ENCODE measurements at places on chromosomes 12 and 14. TPM values are rescaled to one million over a fixed set of nuclear protein-coding genes. Genes with fewer than 3 reads are reported as not detected.

- no peak for DNase-seq
Measured at GRCh38 chr14:89855961-89856656, 98.4 kb downstream of the EFCAB11 start.

DNA sequence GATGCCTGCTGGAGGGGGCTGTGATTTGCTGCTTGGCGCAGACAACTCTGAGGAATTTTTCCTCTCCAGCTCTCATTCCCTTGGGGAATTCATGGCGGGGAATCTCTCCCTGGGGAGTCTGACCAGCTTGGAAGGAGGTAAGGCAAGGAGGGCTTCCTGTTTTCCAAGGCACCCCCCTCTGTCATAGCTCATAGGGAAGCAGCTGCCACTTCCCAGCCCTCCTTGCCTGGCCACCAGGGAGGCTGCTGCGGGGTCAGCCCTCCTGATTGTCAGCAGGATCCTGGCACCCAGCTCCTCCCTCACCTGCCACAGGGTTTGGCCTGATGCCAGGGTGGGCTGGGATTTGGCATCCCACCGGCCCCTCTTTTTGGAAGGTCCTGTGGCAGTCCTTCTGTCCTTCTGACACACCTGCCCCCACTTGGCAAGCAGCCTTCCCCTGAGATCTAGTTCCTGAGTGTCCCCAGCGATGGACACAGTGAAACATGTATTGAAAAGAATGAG, 74.9 kb downstream of the TSPAN9 start:
- peak; percentile 64 for DNase-seq

DNA sequence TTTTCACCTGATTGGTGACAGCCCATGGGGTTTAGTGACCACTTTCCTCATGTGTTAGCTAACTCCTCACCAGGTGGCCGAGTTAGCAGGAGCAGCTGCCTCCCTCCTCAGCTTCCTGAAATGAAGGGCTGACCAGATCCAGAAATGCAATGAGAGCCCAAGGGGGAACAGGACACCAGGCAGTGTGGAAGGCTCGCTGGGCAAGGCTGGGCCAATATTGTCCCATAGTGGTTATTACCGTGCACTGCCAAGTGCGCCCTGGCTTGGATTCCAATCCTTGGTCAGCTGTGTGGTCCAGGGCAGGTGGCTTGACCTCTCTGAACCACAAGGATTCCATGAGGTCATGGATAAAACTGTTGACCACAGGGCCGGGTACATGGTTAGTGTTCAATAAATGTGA, 3.6 kb upstream of the HSPB8 start:
- no peak for DNase-seq

DNA sequence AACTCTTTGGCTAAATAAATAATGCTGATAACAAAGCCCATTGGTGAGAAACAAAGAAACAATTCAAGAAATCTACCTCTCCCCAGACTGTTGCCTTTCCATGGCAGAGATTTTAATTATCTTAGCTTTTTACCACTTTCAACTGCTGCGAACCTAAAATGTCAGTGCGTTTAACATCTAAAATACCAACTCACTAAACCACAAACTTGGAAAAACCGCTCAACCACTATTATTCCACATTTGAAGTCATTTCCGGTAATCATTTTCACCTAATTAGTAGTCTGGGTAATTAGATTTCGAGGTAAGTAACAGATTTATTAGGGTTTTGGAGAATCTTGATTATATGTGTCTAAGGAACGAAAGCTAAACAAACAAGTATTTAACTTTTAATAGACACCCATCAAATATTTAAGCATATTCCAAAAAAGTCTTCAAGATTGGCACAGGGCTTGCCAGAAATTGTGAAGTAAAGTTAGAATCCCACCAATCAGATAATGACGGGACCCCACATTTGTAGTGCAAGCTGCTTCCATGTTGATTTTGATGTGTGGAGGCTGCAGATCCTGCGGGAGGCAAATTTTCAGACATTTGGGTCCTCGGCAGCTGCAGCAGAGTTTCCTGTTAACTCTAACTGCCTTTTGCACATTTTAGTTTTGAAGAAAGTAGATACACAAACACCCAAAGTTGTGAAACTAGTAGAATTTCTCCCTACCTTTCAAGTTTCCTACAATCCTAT, 4.1 kb downstream of the OTX2 start:
- DNase-seq: no peak

DNA sequence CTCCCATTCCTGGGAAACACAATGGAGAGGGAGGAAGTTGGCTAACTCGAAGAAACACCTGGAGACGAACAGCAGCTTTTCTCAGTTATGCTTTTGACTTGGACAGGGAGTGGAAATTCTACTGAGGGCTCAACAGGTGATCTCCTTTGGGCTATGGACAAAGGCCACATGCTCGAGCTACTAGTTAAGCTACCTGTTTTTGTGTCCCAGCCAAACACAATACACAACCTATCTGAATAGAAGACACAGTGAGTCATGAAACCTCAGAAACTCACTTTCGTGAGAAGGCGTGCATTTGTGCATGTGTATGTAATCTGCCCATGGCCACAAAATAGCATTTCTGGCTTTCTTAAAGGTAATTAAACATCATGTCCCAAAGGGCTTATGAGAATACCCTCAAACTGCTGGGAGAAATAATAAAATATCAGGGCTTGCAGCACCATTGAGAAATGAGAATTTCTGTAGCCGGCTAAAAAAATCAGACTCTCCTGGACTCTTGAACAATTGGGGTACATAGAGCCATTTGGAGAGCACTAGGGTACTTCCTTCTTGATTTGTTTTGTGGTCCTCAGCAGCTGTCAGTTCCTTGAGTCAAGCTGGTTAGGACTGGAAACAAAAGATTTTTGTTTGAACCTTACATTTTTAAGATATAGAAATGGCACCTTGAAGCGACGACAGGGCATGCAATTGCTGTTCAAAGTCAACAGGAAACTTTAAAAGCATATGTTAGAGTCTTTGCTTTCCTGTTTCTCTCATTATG, 85.5 kb upstream of the PTHLH start:
- DNase-seq: no peak

DNA sequence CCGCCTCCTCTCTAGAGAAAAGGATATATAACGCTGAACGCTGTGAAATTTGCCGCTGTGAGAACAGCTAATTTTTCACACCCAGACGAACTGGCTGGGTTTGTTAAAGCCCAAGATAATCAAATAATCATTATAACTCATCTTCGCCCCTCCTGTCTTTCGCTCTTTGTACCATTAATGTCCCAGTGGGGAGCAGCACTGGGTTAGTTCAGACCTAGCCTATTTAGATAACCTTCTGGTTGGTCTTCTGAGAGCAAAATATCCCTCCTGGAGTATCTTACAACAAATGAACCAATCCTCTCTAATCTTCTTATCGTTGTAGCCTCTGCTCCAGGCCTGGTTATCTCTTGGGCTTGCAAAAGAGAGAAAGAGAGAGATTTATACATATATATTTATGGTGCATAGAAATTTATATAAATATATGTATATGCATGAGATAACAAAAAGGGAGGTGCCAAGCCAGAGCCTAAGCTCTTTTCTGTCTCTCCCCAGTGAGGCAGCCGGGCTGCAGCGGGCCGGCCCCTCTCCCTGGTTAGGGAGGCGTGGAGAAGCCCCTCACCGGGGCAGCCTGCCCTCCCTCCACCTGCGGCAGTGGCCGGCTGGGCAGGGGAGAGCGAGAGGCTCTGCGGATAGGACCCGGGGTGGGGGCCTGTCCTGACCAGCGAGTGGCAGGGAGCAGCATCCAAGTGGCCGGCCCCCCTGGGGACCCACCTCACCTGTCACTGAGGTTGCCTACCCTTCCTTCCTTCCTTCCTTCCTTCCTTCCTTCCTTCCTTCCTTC, 202.0 kb upstream of the LHX5 start:
- DNase-seq: no peak

- DNase-seq: no peak
Measured at GRCh38 chr12:132798836-132799235, 29.8 kb downstream of the GOLGA3 start.

DNA sequence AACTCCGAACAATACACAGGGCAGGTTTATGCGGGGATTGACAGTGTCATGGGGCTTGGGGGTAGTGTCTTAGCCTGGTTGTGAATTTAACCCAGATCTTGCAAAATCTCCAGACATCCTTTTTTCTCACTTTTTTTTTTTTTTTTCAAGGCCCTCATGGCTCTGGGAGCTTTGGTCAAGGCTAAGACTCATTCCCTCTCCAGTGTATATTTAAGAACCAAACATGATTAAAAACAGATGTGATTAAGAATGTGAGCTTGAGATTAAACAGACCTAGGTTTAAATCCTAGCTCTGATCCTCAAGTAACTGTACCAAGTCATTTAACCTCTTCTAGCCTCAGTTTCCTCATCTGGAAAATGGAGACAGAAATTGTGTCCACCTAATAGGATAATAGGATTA, 151.7 kb upstream of the FUT8 start:
- DNase-seq: no peak

DNA sequence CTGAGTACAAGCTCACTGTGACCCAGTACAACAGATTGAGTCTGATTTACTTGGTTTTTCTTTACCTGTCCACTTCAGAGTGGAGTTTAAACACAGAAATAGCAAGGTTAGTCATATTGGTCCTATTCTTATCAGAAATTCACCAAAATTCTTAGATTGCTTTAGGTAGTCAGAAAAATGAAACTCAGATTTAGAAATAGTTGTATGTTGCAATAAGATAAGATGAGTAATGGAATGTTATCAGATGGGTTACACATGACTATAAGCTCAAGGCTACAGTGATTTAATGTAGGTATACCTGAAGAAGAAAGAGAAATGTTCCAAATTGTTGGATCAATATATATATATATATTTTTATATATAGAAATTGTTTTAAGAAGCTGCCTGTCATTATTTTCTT, 524.1 kb downstream of the LRFN5 start:
- no peak for DNase-seq

- DNase-seq: no peak
Measured at GRCh38 chr14:71244341-71244740, 337.1 kb downstream of the PCNX1 start.

DNA sequence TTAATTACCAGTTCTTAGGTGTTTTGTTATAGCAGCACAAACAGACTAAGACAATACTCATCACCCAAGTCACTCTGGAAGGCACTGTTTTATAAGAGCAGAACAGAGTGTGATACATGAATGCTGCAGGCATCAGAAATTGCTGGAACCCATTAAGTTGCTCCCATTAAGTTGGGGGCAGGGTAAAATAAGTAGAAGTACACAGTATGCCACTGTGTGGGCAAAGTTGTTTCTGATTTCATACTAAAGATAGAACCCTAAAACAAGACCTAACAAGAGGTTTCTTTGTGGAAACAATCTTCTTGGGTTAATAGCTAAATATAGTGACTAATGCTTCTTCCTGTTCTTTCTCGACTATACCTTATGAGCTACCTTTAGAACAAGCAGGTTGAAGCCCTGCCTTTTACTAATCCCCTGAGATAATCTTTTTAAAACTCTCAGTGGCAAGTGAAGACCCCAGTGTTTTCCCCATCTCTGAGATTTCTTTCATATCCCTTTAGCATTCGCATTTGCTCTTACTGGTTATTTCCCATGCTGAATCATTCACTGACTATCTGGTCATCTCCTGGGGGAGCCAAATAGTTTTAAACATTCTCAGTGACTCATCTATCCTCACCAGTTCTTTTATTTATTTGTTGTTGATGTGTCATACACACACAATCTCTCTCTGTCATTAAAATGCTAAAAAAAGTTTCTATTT, 52.3 kb downstream of the SOCS2 start:
- DNase-seq: no peak

DNA sequence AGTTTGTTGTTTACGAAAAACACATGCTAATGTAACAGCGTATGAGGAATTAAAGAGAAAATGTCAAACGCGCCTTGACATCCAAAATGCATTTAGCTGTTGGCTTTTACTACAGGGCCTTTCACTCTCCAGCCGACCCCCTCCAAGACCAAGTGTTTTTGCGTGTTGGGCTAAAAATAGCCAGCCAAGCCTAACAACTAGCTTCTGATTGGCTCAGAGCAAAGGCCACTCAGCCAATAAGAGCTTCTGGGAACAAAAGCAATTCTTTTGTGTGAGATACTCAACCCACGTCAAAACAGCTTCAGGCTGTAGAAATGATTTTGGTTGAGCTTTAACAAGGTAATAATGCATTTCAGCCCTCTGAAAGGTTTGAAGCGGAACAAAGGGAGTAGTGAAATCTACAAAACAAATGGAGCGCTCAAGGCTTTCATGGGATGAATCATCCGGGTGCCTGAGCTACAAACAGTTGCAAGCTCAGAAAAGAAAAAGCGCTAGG, 198.7 kb upstream of the DCN start:
- peak; percentile 67 for DNase-seq

The OR4N5 gene
- total RNA-seq: not detected

The CCNB1IP1 gene
- total RNA-seq: 48.6 TPM

The C1QL4 gene
- not detected for total RNA-seq

The BEST3 gene
- not detected for total RNA-seq
